ENCODE measurements at places on chromosomes 13 and 19.

DNA sequence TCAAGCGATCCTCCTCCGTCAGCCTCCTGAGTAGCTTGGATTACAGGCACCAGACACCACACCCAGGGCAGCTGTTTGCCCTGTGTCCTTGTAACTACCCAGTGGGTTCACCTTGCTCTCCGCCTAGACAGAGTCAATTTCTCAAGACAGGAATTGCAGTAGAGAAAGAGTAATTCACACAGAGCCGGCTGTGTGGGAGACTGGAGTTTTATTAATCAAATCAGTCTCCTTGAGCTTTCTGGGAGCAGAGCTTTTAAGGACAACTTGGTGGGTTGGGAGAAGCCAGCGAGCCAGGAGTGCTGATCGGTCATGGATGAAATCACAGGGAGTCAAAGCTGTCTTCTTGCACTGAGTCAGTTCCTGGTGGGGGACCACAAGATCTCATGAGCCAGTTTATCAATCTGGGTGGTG, 20.6 kb upstream of the ADGRE1 start:
- DNase-seq, result no peak

GRCh38 chr19:48190288-48190884, 19.9 kb downstream of the ZSWIM9 start:
- no peak for DNase-seq

GRCh38 chr19:34128558-34129250, 43.6 kb upstream of the LSM14A start:
- no peak for DNase-seq

- no peak for DNase-seq
Measured at GRCh38 chr19:16025108-16026101, 50.9 kb upstream of the TPM4 start.

DNA sequence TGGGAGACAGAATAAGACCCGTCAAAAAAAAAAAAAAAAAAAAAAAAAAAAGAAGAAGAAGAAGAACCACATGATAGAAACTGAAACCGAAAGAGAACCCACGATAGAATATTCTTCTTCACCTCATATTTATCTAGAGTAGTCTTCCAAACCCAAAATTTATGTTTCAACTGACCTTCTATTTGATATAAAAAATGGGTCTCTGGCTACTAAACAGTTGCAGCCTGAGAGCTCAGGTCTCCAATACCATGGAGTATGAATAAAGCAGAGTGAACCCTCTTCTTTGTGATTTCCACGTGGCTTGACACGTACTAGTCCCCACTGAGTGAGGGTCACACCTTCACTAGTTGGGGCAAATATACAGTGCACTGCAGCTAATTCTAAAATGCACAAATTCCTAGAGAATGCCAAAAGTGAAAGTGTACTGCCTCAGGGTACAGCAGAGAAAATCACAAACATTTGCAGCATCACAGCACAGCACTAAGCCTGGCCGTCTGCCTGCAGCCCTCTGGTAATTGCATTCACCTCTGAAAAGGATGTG, 30.8 kb upstream of the RFC3 start:
- no peak for DNase-seq

GRCh38 chr19:44809577-44810233, 802 bp downstream of the BCAM start:
- no peak for DNase-seq

DNA sequence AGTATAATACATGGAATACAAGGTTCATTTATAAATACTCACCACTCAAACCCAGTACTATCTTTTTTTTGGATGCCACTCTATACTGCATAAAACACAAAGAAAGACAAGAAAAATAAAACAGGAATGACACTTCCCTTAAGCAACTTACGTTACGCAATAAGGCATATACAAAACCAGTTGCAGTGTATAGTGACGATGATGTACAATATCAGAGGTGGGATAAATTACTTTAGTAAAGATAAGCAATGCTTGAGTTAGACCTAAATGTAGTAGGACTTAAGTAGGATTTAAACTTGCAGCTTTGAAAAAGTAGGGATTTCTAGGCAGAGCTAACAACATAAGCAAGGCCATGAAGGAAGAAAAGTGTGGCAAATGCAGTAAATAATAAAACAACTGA, 374.9 kb downstream of the SPRY2 start:
- DNase-seq, result no peak

GRCh38 chr19:8965887-8966286, 44.3 kb downstream of the MUC16 start:
- DNase-seq, result no peak

GRCh38 chr13:97072297-97072696, 78.0 kb upstream of the OXGR1 start:
- no peak for DNase-seq

GRCh38 chr13:28316836-28317235, 178.1 kb downstream of the FLT1 start:
- no peak for DNase-seq

Data from vagina (tissue), 2 donors.